ENCODE measurements at places on chromosomes 11 and 22. TPM values are rescaled to one million over a fixed set of nuclear protein-coding genes. Genes with fewer than 3 reads are reported as not detected.

DNAJB7 gene
- total RNA-seq, result not detected

- no peaks in the 10 kb centered on the region for H3K36me3 ChIP-seq
- no peak overlapping the region for H3K27ac ChIP-seq
- no peak overlapping the region for H3K4me3 ChIP-seq
- H3K27me3 ChIP-seq, result peaks cover 2% of the 10 kb centered on the region
- no peak for DNase-seq
- H3K4me1 ChIP-seq, result no peaks in the 10 kb centered on the region
Measured at GRCh38 chr11:63590024-63590788, 24.0 kb downstream of the PLAAT3 start.

GRCh38 chr11:118618115-118618990 is 10.9 kb downstream of the PHLDB1 start:
- peaks cover 33% of the 10 kb centered on the region for H3K4me1 ChIP-seq
- no peak for DNase-seq
- no peak overlapping the region for H3K4me3 ChIP-seq
- no peak overlapping the region for H3K27ac ChIP-seq
- H3K36me3 ChIP-seq, result peaks cover 23% of the 10 kb centered on the region

DNA sequence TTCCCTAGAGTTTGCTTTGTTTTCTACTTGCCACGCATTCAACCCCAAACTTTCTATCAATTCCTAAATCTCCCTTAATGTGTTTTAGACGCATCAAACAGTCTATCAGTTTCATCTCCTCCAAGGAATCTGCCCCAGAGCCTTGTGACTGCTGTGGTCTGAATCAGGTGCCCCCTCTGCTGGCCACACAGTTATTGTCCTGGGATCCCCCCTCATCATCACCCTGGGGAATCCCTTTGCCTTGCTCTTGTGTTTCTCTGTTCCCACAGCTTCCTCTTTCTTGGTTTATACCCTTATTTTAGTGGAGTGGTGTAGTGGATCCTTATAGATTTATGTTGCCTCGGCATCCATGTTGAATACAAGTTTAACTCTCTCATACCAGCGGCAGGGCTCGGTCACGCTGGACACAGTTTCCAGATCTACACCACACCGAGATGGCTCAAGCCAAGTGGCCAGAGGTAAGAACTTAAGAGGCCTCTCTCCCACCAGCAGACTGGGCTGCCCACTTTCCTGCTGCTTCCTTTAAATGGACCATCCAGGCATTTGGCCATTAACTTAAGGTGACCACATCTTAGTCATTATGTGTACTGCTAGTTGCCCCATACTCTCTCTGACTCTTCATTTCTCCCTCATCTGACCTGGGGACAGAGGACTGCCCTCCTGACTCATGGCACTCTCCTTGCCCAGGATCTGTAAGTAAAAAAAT is 8.2 kb downstream of the UPB1 start:
- no peaks in the 10 kb centered on the region for H3K36me3 ChIP-seq
- peaks cover 56% of the 10 kb centered on the region for H3K4me1 ChIP-seq
- no peak overlapping the region for H3K27ac ChIP-seq
- H3K4me3 ChIP-seq, result no peak overlapping the region

- no peak overlapping the region for H3K27ac ChIP-seq
- no peaks in the 10 kb centered on the region for H3K27me3 ChIP-seq
- no peak for DNase-seq
- no peak overlapping the region for H3K4me3 ChIP-seq
Measured at GRCh38 chr11:132631989-132632388, 900.3 kb downstream of the OPCML start.

OR5M10 gene
- not detected for total RNA-seq

DNA sequence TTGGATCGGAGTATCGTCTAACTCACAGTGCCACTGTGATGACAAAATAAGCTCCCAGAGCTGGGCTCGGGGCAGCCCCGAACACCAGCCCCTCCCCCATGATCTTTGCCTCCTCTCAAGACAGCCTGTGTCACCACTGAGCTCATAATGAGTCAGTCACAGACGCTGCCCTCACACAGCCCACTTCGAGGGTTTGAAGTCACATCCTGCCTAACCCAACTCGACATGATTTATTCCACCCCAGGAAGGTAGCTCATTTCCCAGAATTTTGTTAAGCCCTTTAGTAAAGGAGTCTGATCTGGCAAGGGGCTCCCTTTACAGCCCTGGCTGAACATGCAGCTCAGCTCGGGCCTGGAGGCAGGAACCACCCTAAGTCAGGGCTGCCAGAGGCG is 22.8 kb downstream of the MYH9 start:
- H3K27me3 ChIP-seq, result peaks cover 18% of the 10 kb centered on the region
- peak overlapping the region; percentile 87 for H3K27ac ChIP-seq
- peaks cover 8% of the 10 kb centered on the region for H3K36me3 ChIP-seq
- H3K4me3 ChIP-seq, result peak overlapping the region; percentile 29
- no peak for DNase-seq

GRCh38 chr11:19673924-19674729 is 38.5 kb upstream of the NAV2 start:
- no peaks in the 10 kb centered on the region for H3K36me3 ChIP-seq
- peaks cover 35% of the 10 kb centered on the region for H3K4me1 ChIP-seq
- DNase-seq, result no peak
- no peak overlapping the region for H3K27ac ChIP-seq
- H3K27me3 ChIP-seq, result peaks cover 4% of the 10 kb centered on the region

DNA sequence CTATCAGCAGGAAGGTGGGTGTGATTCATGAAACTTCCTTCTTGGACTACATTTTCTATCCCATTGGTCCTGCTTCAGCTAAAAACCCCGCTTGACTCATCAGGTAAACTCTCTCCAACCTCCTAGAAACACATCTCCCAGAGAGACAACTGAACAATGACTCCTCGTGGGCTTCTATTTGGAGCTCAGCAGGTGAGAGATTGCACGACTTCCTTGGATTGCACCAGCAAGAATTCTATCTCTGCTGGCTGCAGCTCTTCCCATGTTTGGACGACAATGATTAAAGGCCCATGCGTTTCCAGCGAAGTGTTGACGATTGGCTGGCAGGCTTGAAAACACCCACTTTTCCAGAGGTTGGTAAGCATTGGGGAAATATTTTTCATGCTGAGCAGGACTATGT is 216.1 kb upstream of the NTM start:
- no peak for DNase-seq
- H3K27me3 ChIP-seq, result peaks cover 2% of the 10 kb centered on the region
- H3K36me3 ChIP-seq, result no peaks in the 10 kb centered on the region
- no peak overlapping the region for H3K27ac ChIP-seq

KRTAP5-7 gene
- total RNA-seq, result not detected
